Activated naive CD4-positive, alpha-beta T cell treated with Interleukin-2 at 50 U/mL for 16 hours (primary cell): ENCODE measurements at places on chromosomes 3 and 15.

GRCh38 chr3:194485468-194485880 is 1.3 kb downstream of the ATP13A3 start:
- DNase-seq = no peak

DNA sequence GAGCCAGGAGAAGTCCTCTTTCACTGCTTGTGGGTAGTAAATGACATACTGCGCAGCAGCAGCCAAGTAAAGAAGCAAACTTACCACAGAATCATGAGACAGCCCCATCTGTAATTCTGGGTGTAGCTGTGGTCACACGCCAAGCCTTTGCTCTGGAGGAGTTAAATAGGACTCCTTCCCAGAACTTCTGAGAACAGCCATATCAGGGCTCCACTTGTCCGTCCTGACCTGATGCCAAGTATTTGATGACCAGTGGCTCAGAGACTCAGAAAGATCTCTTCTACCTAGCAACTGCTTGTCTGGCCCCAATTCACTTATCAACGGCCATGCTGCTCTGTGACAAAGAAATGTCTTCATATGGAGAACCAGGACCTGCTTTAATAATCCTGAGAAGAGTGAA is 20.6 kb upstream of the GOLIM4 start:
- no peak for DNase-seq

GRCh38 chr15:41024131-41024530 is 70.9 kb downstream of the CHAC1 start:
- no peak for DNase-seq

DNA sequence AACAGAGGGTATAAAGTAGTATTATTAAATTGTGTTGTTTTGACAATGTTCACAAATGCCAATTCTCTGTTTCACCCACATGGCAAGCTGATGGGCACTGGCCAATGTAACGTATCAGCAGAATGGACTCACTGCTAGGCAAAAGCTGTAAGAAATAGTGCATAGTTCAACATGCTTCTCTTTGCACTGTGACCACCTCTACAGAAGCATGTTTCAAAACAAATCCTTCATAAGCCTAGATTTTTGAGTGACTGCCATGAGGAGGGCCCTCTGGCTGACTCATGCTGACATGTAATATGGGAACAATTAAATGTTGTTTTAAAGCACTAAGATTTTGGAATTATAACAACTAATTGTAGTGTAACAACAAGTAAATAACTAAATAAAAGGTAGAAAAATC is 3.2 kb downstream of the GBE1 start:
- no peak for DNase-seq

DNA sequence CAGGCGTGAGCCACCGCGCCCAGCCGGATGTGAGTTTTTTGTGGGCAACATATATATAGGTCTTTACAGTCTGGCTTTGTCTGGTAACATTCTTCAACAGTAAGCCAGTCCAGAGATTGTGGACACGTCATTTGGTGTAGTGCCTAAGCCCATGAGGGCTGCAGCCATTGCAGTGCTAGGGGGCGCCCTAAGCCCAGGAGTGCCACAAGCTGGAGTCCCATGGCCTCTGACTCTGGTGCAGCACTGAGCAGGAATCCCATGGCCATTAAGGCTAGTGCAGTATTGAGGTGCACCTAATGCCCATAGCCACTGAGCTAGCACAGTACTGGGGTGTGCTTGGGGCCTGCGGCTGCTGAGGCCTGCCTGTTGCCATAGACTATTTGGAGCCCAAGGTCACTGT is 136.4 kb upstream of the NDN start:
- no peak for DNase-seq

- DNase-seq = no peak
These were observed at the start of gene PRICKLE2 for GRCh38 chr3:64224826-64225610. PRICKLE2 (minus strand) TSS chr3:64225466; CDS start chr3:64198927, 26,539 bp downstream.

DNA sequence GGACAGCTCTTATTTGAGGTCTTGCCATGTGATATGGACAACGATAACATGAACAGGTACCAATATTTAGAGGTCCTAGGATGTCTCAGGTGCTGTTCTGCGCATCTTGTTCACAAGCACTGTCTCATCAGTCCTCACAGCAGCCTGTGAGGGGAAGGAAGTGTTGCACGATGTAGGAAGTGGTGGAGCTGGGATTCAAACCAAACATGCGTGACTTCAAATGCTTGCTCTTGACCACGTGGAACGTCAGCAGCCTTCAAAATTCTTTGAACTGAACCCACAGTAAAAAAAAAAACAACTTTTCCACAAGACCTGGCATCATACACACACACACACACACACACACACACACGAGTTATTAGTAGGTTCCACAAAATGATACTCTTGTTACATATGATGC is 153.4 kb upstream of the SMAD3 start:
- peak; percentile 18 for DNase-seq

GRCh38 chr3:138862531-138862923 is 27.8 kb upstream of the PIK3CB start:
- DNase-seq = no peak

DNA sequence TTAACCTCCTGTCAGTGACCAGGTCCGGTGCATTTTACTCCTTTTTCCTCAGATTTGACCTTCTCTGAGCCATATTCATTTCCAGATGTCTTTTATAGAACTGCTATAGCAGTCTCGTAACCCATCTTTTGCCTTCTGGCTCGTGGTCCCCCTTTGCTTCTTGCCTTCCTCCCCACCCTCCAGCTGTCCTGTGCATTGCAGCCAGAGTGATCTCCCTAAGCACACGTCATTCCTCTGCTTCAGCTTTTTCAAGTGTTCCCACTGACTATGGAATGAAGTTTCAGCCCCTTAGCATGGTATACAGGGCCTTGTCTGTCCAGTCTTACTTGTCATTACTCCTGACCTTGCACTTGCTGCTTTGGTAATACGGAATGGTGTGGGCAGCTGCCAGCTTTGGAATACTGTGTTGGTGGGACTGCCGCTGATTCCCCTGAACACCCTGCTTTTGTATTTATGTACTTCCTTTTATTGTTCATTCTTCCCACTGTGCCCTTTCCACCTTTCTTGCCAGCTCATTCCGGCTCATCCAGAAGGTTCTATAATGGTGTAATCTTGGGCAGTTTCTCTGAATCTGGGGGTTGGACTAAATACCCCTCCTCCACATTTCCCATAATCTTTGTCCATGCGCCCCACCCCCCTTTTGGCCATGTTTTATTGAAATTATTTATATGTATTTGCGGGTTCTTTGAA is 38.9 kb downstream of the SLC25A26 start:
- DNase-seq = no peak

DNA sequence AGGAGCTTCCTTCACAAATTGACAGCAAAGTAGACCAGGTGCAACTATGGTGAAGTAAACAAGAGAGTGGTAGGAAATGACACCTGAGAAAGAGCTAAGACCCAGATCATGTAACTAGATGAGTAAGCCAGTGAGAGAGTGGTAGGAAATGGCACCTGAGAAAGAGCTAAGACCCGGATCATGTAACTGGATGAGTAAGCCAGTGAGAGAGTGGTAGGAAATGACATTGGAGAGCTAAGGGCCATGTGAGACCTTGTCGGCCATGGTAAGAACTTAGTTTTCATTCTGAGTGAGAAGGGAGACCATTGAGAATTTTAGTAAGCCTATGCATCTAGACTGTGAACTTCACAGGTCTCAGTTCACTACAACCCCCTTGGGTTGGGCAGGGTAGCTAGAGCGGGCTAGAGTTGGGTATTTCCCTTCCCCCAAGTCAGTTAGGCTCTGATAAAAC is 5.4 kb upstream of the SENP7 start:
- peak; percentile 42 for DNase-seq

GRCh38 chr3:4406746-4407568 is 60.1 kb downstream of the SUMF1 start:
- DNase-seq = no peak

- DNase-seq = no peak
These were observed 23.5 kb downstream of the ZXDC start for GRCh38 chr3:126452213-126452612.

- DNase-seq = no peak
These were observed 182.2 kb upstream of the IL12A start for GRCh38 chr3:159806412-159806811.

DNA sequence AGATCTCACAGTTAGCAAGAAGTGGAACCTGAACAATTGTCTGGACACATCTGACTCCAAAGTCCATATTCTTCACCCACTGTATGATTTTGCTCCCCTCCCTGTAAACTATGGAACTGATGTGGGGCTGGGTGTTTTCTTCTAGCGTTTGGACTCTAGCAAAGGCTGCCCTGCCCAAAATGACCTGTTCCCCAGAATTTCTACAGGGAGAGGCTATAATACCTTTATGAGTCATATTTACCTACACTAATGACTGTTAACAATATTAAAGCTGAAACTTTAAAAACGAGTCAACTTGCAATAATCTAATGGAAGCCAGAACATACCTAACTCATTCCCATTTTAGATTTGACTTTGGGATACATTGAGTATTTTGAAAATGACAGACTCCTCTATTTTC is 531.2 kb upstream of the CFAP20DC start:
- no peak for DNase-seq

DNA sequence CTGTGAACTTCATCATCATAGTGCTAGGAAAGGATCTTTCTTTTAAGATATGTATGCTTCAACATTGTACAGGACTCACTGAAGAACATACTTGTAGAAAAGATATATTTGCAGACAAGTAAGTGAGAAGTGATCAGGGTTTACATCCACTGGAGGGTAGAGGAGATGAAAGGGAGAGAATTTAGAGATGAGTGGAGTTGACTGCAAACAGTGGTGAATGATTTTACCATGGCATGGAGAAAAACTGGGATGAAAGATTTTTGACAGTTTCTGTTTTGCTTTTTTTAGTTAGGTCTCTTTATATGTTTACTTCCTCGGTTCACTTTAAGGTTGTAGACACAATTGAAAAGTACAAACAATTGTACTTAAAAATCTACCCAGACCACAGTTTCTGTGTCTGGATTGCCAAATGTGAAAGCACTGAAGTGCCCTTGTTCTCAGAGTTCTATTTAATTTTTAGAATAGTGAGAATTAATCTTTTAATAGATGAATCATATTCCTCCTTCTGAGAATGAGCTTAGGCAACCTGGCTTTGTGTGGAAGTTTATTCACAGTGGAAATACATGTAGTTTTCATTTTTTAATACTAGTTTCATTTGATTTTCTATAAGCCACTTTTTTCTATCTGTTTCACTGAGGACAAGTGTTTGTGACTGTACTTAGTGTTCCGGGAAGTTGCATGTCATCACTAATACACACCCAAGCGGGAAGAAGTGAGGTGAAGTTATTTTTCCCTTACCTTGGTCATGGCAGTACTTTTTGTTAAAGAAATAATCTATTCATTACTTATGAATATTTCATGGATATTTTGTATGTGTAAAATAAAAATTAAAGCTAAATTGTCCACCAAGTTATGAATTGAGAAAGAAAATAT is 1.8 kb upstream of the GPR171 start:
- DNase-seq = no peak

DNA sequence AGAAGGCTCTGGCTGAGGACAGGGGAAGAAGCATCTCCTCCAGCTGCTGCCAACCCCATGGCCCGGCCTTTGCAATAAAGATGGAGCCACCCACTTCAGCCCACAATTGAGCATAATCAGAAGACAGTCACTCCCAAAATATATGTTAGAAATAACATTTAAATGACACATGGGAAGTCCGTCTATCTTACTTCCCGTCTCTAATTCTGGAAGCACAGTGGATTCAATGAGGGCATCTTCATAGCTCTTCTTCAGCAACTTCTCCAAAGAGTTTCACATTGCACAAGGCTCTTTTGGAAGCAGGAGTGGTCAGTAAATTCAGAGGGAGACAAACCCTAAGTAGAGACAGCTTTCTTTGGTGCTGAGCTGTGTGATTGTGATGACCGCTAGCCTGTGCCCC is 67.0 kb upstream of the SEC61A1 start:
- DNase-seq = no peak

GRCh38 chr15:47675735-47676134 is 41.6 kb upstream of the SEMA6D start:
- no peak for DNase-seq

GRCh38 chr3:11078826-11079515 is 75.3 kb upstream of the HRH1 start:
- no peak for DNase-seq

DNA sequence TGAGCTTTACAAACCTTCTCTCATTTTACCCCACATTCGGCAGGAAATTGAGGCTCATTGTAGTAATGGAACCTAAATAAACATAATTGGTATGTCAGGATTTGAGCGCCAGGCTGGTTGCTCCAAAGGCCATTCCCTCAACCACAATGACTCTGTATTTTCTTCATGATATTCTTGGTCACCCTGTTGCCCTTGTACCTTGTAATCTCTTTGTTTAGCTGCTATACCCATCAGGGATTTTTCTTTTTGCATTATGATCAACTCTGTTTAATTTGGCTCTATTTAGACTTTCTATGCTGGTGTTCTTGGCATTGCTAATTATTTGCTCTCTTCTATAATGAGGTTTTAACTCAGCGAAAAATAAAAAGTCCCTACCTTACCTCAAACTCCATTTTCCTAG is 29.8 kb downstream of the DUOX2 start:
- DNase-seq = no peak

- peak; percentile 80 for DNase-seq
These were observed 1.1 kb upstream of the SETD5 start for GRCh38 chr3:9396301-9396631.

GRCh38 chr3:136050250-136050649 is 84.7 kb downstream of the PPP2R3A start:
- no peak for DNase-seq

DNA sequence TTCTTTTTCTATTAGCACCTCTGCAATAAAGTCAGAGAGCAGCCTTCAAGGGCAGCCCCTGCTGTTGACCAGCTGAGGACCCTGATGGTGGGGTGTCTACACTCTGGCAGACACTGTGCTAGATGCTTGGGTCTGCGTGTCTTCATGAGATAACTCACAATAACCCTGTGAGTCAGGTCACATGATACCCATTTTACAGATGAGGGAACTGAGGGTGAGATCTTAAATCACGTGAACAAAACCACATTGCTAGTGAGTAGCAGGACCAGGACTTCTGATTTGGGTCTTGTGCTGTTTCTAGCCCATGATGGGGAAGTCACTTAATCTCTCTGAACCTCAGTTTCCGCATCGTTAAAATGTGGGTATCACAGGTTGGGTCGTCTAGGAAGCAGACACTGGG is 118.5 kb upstream of the LIPC start:
- no peak for DNase-seq

- no peak for DNase-seq
These were observed 187.5 kb downstream of the MEGF11 start for GRCh38 chr15:66066005-66066404.

- DNase-seq = no peak
These were observed 86.9 kb upstream of the PRTG start for GRCh38 chr15:55829826-55830225.

DNA sequence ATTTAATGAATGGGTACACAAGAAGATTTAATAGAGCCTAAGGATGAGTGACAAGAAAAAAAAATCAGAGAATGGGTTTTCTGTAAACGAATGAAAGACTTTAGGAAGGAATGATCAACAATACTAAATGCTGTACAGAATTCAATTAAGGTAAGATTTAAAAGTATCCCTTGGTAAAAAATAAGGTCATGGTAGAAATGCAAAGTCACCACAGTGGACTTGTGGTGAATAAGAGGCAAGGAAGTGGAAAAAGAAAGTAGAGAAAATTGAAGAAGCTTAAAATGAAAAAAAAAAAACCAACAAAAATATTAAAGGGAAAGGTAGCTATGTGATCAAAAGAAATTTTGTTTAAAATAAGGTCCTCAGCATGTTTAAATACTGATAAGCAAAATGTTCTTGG is 82.4 kb downstream of the PLSCR2 start:
- no peak for DNase-seq
